ENCODE measurements at places on chromosomes 6 and 20.

GRCh38 chr20:42190084-42190483, 571.9 kb upstream of the CHD6 start:
- DNase-seq: no peak

DNA sequence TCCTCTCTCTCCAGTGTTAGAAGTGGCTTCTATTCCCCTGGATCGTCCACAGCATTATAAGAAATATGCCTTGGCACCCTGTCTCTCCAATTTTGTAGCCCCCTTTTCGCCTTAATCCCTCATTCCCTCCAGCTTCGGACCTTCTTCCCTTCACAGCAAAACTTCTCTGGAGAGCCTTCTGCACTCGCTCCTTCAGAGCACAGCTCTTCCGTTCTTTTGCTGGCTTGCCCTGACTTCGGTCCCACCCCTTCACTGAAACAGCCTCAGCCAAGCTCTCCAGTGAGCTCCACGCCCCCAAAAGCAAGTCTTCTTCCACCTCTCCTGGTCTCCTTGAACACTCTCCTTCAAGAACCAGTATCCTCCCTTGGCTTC, 134.7 kb upstream of the RNF24 start:
- DNase-seq: peak; percentile 50

DNA sequence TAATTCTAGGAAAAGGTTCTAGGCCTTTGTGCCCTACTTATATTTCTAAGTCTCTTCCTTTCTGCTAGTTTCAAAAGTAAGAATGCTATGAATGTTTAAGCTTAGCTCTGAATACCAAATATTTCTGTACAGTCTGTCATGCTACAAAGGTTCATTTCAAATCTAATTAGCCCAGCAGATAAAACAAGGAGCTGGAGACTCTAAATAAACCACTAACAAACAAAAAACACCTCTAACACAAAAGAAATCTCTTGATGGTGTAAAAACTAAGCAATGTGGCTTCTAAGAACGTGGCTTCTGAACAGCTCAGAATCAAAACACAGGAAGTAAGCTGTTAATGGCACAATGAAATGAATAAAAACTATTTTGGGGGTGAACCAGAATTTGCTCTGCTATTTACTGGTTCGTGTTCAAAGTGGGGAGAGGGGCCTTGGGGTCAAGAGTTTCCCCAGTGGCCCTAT, 198.3 kb downstream of the BCAS1 start:
- no peak for DNase-seq

GRCh38 chr20:37958856-37959520, 56.1 kb downstream of the VSTM2L start:
- DNase-seq: no peak

DNA sequence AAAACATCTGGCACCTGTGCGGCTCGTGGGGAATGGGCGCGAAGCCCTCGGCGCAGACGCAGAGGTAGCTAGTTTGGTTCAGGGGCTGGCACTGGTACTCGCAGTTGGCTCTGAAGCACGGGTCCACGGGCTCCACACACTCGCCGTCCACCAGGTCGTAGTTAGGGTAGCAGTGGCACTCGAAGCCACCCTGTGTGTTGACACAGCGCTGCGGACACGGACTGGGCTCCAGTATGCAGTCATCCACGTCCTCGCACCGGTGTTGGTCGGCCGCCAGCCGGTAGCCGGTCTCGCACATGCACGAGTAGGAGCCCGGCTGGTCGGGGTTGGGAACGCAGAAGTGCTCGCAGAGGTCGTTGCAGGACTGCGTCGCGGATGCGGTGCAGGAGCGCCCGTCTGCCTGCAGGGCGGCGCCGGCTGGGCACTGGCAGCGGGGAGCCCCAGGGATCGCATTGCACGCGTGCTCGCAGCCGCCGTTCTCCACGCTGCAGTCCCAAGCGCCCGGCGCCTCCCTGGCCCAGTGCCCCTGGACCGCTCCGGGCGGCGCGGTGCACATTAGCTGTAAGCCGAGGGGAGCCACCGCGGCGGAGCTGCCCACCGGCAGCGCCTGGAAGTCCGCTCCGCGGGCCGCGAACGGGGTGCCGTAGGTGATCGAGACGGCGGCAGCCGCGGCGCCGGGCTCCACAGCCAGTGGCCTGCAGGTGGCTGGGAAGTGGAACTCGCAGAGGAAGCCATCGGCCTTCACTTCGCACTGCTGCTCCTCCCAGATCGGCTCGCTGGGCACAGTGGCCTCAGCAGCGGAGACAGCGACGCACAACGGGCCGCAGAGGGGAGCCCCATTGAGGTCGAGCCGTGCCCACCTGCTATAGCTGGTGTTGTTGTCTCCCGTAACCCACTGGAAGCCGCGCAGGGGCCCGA, 930 bp downstream of the THBD start:
- DNase-seq: peak; percentile 30

- no peak for DNase-seq
Observed at GRCh38 chr6:168616816-168617765, 176.1 kb downstream of the SMOC2 start.

DNA sequence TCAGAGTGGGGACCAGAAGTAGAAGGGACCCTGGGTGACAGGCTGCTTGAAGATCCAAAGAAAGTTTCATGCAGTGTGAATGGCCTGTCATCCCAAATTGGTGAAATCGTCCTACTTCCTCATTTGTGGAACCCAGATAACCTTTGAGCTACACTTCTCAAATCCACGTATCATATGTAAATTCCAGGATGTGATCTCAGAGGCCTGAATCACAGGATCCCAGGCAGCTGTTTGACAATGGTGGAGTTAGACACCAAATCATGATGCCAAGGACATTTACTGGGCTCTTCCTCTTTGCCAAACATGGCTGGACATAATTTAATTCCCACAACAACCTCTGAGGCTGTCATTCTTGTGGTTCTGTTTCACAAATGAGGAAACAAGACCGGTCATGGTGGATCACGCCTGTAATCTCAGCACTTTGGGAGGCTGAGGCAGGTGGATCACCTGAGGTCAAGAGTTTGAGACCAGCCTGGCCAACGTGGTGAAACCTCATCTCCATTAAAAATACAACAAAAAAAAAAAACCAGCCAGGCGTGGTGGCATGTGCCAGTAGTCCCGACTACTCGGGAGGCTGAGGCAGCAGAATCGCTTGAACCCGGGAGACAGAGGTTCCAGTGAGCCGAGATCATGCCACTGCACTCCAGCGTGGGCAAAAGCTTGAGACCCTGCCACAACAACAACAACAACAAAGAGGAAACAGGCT, 39.9 kb upstream of the TTPAL start:
- no peak for DNase-seq

All from cerebellar cortex (tissue), 1 donor.